Natural killer cell treated with Interleukin-12 subunit alpha and Interleukin-12 subunit beta and Interleukin-15 and Interleukin-18, amount 100 ng/mL, for 72 hours (primary cell): ENCODE measurements at places on chromosomes 4 and X.
A peak's percentile ranks its signal among the peaks of the same experiment; 100 is the strongest.

GRCh38 chr4:88102026-88102425 lies 56.4 kb downstream of the ABCG2 start:
- no peak for DNase-seq
- H3K4me1 ChIP-seq = no peaks in the 10 kb centered on the region
- H3K27ac ChIP-seq = no peak overlapping the region
- no peaks in the 10 kb centered on the region for H3K27me3 ChIP-seq
- no peaks in the 10 kb centered on the region for H3K36me3 ChIP-seq
- H3K4me3 ChIP-seq = no peak overlapping the region

DNA sequence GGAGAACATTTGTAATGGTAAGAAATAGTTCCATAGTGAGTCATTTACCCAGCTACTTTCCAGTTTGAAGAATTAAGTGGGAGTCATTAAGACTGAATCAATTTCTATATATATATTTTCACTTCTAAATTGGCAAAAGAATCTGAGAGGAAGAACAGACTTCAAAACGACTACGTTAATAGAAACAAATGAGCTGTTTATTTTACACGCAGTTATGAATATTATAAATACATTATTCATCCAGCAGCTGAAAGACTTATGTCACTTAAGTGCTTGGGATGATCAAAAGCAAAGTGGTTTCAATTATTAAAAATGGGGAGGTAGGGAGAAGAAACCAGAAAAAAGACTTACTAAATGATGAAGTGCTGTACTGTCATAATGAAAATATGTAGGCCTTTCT lies 260.5 kb upstream of the DDX53 start:
- no peak for DNase-seq
- no peak overlapping the region for H3K27ac ChIP-seq
- H3K36me3 ChIP-seq = no peaks in the 10 kb centered on the region
- H3K27me3 ChIP-seq = no peaks in the 10 kb centered on the region
- H3K4me3 ChIP-seq = no peak overlapping the region

DNA sequence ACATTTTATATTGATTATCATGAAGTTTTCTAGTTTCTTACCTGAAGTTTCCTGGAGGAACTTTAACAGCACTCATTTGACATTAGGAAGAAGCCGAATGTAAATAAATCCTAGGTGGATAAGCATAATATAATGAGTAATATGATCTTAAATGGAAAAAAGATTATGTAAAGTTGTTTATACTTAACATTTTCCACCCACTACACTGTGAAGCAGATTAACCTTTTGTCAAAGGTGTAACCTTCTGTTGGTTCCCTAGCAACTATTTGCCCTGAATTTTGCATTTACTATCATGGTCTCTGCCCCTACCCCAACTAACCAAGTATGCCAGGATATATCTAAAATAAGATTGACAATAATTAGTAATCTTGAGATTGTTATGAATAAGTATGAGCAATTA lies at the start of gene UGT2A1:
UGT2A1 (minus strand) TSS at position 101 of the 400 bp plus-strand sequence. CDS start 5,603 bp downstream, outside the sequence.
- no peak for DNase-seq
- no peak within 1 kb of the TSS for H3K27ac ChIP-seq
- no peaks in the 10 kb centered on the region for H3K27me3 ChIP-seq
- no peaks in the 10 kb centered on the region for H3K4me1 ChIP-seq
- H3K4me3 ChIP-seq = no peak within 1 kb of the TSS

- no peaks in the 10 kb centered on the region for H3K36me3 ChIP-seq
- H3K27ac ChIP-seq = no peak overlapping the region
- H3K27me3 ChIP-seq = no peaks in the 10 kb centered on the region
- DNase-seq = no peak
- no peaks in the 10 kb centered on the region for H3K4me1 ChIP-seq
- H3K4me3 ChIP-seq = no peak overlapping the region
These were observed 69.0 kb downstream of the DMD start for GRCh38 chrX:33142331-33142730.

GRCh38 chrX:154325541-154325940 lies 29.9 kb downstream of the TKTL1 start:
- no peak overlapping the region for H3K4me3 ChIP-seq
- no peak for DNase-seq
- no peaks in the 10 kb centered on the region for H3K27me3 ChIP-seq
- H3K36me3 ChIP-seq = no peaks in the 10 kb centered on the region
- peaks cover 24% of the 10 kb centered on the region for H3K4me1 ChIP-seq
- peak overlapping the region; percentile 14 for H3K27ac ChIP-seq

DNA sequence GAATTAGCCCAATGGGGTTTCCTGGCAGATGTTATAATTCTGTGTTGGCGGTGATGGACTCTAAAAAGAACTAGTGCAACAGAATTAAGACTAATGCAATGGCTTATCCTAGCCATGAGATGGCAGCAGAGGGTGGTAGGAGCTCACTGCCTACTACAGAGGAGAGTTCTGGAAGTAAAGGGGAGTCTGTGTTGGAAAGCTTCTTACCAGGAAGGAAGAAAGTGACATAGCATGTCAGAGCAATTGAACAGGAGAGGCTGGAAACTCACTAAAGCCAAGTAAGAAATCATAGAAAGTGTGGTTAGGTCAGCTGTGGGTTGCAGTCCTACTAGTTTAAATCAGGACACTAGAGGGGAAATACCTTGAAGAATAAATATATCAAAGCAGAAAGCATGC lies 6.3 kb upstream of the TRPC5OS start:
- H3K27ac ChIP-seq = no peak overlapping the region
- no peak for DNase-seq
- no peak overlapping the region for H3K4me3 ChIP-seq
- no peaks in the 10 kb centered on the region for H3K36me3 ChIP-seq

- H3K4me1 ChIP-seq = no peaks in the 10 kb centered on the region
- no peak overlapping the region for H3K4me3 ChIP-seq
- H3K27me3 ChIP-seq = no peaks in the 10 kb centered on the region
- no peaks in the 10 kb centered on the region for H3K36me3 ChIP-seq
- no peak overlapping the region for H3K27ac ChIP-seq
These were observed 666.2 kb downstream of the KCTD8 start for GRCh38 chr4:43782391-43782790.

DNA sequence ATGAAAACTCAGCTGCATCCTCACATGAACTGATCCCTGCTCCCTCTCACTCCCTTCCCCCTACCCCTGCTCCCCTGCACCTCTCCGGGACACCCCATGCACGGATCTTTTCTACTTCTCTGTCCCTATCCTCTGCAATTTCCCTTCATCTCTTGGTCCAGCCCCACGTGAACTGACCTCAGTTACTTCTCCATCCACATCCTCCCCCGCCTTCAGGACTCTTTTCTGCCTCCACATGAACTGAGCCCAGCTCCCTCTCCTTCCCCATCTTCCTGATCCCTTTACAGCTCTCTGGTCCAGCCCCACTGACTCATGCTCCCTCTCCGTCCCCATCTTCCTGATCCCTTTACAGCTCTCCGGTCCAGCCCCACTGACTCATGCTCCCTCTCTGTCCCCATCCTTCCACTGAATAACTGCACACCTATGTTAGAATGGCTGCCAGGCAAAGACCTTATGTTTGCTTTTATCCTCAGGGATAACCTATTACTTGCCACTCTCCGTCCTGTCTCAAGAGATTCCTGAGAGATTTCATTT lies 5.6 kb downstream of the CETN2 start:
- DNase-seq = no peak
- no peak overlapping the region for H3K4me3 ChIP-seq
- no peaks in the 10 kb centered on the region for H3K4me1 ChIP-seq
- H3K27ac ChIP-seq = no peak overlapping the region
- H3K36me3 ChIP-seq = no peaks in the 10 kb centered on the region

GRCh38 chrX:38500141-38500540 lies 61.2 kb upstream of the TSPAN7 start:
- H3K36me3 ChIP-seq = no peaks in the 10 kb centered on the region
- no peak for DNase-seq
- H3K27ac ChIP-seq = no peak overlapping the region
- H3K4me3 ChIP-seq = no peak overlapping the region
- peaks cover 14% of the 10 kb centered on the region for H3K27me3 ChIP-seq

DNA sequence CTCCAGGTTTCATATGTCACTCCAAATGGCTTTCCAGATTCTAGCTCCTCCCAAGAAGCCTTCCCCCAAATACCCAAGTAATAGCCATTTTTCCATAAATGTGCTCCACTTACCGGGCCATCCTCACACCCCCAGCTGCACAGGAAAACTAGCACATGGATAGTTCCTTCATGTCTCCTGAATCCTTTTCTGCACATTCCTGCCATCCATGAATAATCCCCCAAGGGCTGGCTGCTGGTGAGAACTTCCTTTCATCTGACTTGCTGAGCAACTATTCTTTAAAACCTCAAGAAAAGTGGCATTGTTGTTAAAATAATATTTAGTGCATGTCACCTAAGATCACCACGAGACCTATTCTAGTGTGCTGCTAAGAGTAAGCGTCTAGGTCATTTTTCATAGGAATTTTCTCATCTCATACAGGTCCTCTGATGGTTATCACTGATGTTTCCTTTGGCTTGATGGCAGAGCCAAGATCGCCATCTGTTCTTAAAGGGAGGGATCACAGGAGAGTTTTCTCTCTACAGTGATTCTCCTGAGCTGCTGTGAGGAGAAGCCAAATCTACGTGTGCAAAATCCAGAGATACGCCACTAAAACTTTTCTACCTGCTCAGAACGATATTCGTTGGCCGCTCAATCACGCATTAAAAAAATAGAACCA lies 71.3 kb downstream of the MAP3K15 start:
- no peaks in the 10 kb centered on the region for H3K4me1 ChIP-seq
- no peak for DNase-seq
- H3K27ac ChIP-seq = no peak overlapping the region
- H3K4me3 ChIP-seq = no peak overlapping the region
- peaks cover 8% of the 10 kb centered on the region for H3K27me3 ChIP-seq

DNA sequence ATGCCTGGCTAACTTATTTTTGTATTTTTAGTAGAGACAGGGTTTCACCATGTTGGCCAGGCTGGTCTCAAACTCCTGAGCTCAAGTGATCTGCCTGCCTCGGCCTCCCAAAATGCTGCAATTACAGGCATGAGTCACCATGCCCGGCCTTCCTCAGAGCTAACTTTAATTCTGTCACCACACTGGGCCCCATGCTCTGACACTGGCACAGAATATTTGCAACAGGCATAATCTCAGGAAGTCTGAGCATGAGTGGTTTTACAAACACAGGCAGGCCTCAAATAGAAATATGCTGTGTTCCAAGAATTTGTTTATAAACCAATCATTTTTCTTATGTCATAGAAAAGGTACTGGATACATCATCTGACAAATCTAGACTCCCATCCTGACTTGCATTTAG lies 32.7 kb upstream of the FAM9C start:
- peaks cover 38% of the 10 kb centered on the region for H3K4me1 ChIP-seq
- H3K27me3 ChIP-seq = no peaks in the 10 kb centered on the region

GRCh38 chr4:166165829-166166420 lies 292.9 kb downstream of the TLL1 start:
- DNase-seq = no peak
- no peaks in the 10 kb centered on the region for H3K27me3 ChIP-seq
- no peaks in the 10 kb centered on the region for H3K4me1 ChIP-seq
- H3K27ac ChIP-seq = no peak overlapping the region
- H3K4me3 ChIP-seq = no peak overlapping the region
